Activated CD8-positive, alpha-beta memory T cell treated with anti-CD3 and anti-CD28 coated beads for 24 hours (primary cell): ENCODE measurements at places on chromosomes 12 and 14.

GRCh38 chr12:28767836-28768348, 381.2 kb upstream of the FAR2 start:
- no peak for DNase-seq

GRCh38 chr12:74293689-74294131, 243.9 kb upstream of the ATXN7L3B start:
- DNase-seq, result no peak

GRCh38 chr12:40569626-40570179, 122.5 kb upstream of the CNTN1 start:
- no peak for DNase-seq

GRCh38 chr14:104290756-104291122, 152.4 kb downstream of the KIF26A start:
- DNase-seq, result no peak

DNA sequence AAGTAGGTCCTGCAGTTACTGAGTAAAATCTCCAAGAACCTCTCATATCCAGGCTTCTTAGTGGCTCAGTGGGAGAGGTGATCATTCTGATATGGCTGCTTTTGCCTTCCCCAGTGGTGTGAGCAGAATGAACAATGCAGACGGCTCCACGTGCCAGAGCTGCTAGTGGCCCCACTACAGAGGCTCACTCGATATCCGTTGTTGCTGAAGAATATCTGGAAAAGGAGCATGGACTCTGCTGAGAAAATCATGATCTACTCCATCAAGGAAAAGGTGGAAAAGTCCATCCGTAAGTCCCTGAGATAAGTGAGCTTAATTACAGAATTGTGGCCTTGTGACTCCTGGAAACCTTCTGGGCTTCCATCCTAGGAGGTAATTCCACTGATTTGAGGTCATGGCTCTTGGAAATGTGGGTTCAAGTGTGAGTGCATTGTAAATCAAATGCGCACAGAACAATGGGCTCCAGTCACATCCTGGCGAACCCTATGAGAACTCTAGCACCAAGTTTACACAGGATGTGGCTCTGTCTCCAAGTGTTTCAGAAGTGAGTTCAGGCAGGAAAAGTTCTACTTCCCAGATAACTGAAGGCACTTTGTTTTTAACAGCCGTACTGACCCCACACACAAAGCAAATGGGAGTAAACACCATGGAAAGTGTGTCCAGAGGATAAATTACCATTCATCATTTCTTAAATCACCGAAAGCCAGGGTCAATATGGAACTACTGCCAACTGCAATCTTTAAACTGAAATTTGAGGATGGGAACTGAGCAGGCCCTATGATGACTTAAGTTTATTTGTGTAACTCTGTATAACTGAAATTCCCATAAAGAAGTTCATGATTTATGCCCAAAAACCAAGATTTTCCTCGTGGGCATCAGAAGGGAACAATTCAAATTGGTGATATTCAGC, 51.4 kb downstream of the PLEKHG7 start:
- no peak for DNase-seq

GRCh38 chr12:93003531-93004239, 74.6 kb upstream of the EEA1 start:
- no peak for DNase-seq

- no peak for DNase-seq
Measured at GRCh38 chr12:125299840-125300239, 234.6 kb downstream of the AACS start.

DNA sequence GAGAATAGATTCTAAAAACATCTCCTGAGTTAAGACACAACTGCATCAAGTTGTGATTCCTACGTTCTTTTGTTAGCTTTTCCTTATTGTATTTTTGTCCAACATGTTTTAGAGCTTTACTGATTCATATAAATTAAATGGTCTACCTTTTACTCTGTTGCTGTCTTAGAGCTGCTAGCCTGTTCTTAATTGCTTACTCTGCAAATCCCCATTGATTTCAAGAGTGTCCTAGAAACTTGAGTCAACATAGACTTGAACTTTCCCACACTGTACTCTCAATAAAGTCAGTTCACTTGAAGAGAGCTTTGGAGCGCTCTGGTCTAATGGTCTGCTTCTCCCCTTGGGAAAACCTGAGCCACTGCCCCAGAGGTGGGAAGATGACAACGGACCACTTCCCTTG, 343.9 kb downstream of the CCER1 start:
- DNase-seq, result no peak

GRCh38 chr14:91232052-91232451, 12.5 kb downstream of the GPR68 start:
- DNase-seq, result no peak

DNA sequence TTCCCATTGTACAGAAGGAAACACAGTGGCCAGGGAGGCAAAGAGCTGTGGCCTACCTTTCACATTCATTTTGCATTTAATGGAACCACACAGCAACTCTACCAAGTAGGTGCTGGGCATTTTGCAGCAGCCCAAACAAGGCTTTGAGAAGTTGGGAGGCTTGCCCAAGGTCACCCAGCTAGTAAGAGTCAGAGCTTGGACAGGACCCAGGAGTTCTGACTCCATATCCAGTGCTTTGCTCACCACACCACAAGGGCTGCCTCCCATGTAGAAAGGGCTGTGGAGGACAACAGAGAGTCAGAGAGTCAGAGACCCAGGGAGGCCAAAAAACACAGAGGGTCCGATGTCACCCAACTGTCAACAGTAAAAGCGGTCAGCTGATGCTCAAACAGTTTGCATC, 400.2 kb downstream of the BCL11B start:
- no peak for DNase-seq

- peak; percentile 15 for DNase-seq
Measured at GRCh38 chr14:23446291-23446851, 10.9 kb upstream of the MYH7 start.

GRCh38 chr12:56993346-56993745, 13.0 kb downstream of the ZBTB39 start:
- DNase-seq, result peak; percentile 24

DNA sequence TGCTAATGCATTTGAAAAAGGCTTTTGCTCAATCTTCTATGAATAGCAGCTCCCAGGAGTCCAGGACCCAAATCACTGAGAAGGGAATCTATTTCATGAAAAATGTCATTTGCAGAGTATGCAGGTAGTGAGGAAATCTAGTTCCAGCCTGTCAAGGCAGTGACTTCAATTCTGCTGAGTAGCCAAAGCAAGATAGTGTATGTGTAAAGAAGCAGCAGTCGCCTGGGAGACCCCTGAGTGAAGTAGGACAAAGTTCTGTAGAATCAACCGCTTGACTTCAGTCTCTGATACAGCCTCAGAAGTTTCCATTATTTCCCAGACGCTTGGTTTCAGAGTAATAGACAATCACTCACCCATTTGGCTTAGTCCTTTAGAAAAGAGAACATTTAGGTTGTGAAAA, 435.6 kb upstream of the LRFN5 start:
- no peak for DNase-seq

GRCh38 chr14:94115631-94116030, 5.1 kb downstream of the IFI27 start:
- DNase-seq, result no peak

DNA sequence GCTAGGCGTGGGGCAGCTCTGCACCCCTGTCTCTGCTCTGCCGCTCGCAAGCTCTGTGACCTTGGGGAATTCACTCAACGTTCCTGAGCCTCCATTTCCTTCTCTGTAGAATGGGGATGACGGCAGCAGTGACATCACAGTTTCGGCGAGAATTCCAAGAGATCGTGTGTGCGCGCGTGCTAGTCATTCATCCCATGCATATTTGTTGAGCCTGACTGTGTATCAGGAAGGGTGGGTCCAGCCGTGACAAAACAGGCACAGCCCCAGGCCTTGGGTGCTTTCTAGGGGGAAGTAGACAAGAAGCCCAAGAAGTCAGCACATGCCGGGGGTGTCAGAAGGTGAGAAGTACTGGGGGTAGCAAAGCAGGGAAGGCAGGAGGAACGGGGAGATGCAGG, 145.6 kb upstream of the NCOR2 start:
- DNase-seq, result no peak

- DNase-seq, result peak; percentile 83
Measured at GRCh38 chr14:106657460-106657859, 1131.1 kb downstream of the TMEM121 start.

DNA sequence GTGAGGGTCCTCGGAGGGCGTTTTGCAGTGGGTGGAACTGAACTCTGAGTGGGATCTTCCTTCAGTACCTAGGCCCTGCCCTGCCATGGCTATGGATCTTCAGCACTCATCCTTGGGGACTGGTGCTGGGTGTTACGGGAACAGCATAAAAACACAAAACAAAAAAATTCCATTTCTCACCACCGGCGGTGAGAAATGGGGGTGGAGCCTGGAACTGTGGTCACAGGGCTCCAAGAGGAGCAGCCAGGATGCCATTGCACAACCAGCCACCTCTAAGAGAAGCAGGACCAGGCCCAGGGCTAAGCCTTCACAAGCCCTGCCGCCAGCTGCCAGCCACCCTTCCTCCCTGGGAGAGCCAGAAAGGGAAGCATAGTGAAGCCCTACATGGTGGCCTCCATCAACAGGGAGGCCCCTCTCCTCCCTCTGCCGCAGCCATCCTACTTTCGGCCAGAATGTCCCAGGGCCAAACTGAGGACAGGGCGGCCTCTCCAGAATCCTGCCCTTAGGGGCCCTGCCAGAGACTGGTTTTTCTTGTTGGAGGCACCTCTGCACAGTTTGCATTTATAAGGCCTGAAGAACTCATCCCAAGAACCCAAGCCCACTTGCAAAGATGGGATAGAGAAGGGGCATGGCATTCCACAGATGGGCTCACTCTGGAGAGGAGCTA, 76.5 kb downstream of the VCPKMT start:
- no peak for DNase-seq
